ENCODE measurements at places on chromosomes 11 and 22.

DNA sequence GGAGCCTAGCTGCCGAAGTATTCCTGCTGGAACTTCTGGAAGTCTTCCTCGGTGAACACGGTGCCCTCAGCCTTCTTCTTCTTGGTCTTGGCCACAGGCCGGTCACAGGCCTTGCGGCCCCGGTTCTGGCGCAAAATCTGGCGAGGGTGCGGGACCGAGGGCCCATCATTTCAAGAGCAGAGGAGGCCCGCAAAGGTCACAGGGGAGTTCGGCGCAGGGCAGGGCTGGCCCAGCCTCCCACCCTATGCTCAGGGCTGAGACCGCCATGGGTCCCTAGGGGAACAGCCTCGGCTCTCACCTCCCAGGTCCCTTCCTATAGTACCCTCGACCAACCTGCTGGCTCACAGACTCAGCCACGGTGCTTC, 3.1 kb downstream of the RPS19BP1 start:
- no peak for DNase-seq

DNA sequence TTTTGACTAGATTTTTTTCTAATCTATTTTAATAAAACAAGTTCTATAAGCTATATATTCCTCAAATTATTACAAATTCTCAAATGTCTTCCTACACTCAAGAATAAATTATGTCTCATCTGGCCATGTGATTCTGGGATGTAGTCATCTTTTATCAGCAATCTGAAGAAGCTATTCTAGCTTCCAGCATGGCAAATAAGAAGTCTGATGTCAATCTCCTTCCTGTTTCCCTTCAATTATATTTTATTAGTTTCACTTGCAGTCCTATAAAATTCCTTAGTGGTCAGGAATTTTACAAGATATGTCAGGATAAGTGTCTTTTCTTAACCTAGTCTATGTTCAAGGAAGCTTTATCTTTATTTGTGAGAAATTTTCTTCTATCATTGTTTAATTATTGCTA, 10.4 kb upstream of the ANO3 start:
- no peak for DNase-seq

DNA sequence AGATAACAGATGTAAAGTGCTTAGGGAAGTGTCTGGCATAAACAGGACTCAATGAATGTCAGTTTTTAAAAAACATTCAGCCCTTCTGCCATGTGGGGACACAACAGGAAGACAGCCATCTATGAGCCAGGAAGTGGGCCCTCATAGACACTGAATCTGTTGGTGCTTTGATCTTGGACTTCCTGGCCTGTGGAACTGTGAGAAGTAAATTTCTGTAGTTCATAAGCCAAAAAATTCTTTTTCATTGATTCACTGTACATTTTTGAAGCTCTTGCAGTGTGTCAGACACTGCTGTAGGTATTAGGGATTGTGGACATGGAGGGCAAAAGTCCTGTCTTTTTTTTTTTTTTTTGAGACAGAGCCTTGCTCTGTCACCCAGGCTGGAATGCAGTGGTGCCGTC, 188.6 kb downstream of the HIPK3 start:
- DNase-seq = no peak

GRCh38 chr11:45860764-45861510, 13.7 kb downstream of the CRY2 start:
- no peak for DNase-seq

DNA sequence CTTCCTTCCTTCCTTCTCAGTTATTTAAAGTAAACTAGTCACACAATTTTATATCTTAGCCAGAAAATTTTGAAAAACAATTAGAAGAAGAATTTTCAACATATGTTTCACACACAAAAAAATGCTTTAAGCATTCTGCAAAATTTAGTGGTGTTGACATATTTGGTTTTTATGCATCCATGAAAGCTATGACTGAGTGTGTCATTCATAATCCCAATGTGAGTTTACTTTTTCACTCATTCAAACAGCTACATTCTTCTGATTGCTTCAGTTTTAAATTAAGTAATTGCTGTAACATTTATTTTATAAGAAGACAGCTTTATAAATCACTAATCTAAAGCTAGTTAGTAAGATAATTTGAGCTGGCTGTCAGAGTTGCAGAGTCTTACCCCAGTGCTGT, 453.5 kb downstream of the LRRC4C start:
- DNase-seq = no peak

DNA sequence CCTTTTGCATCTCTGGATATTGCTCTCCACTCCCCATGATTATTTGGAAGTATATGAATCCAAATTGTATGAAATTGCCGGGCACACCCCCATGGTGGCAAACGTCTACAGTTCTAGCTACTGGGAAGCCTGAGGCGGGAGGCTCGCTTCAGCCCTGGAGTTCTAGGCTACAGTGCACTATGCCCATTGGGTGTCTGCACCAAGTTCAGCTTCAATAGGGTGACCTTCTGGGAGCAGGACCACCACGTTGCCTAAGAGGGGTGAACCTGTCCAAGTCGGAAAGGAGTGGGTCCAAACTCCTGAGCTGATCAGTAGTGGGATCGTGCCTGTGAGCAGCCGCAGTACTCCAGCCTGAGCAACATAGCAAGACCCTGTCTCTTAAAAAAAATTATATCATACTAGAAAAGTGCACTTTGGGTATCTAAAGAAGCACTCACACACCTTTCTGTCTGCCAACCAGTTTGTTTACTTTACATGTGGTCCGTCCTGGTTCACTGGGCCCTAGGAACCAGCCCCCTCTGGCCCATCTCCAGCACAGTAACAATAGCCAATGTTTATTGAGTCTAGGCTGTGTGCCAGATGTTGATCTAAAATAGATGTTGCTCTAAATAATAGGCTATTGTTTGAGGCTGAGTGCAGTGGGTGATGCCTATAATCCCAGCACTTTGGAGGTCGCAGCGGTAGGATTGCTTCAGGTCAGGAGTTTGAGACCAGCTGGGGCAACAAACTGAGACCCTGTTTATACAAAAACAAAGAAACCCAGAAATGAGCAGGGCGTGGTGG, 16.4 kb upstream of the KAT5 start:
- DNase-seq = no peak

DNA sequence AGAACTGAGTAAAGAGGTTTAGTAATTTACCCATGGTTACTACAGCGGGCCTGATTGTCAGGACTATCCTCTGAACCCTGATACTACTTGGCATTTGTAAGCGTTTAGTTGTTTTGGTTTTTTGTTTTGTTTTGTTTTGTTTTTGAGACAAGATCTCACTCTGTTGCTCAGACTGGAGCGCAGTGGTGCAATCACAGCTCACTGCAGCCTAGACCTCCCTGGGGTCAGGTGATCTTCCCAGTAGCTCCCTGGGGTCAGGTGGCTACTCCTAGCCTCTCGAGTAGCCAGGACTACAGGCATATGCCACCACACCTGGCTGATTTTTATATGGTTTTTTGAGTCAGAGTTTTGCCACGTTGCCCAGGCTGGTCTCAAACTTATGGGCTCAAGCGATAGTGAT, 118.6 kb downstream of the WNT11 start:
- DNase-seq = no peak

DNA sequence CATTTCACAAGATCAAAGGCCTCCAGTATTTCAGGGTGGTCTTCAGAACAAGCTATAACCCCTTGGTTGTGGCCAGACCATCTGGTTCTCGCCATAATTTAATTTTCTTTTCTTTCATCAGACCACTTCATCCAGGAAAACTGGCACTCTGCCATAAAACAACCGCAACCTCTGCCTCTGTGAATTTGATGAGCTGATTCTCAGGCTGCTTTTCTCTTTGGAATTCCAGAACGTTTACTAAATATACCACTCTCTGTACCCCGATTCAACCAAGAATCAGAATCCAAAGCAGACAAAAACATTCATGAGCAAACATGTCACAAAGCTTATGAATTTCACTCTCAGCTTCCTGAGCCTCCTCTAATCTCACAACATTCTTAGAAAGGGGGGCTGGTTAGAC, 331.8 kb upstream of the SYN3 start:
- no peak for DNase-seq

GRCh38 chr11:94604482-94604881, 37.3 kb downstream of the PIWIL4 start:
- no peak for DNase-seq

- no peak for DNase-seq
Observed at GRCh38 chr22:48973694-48974041, 854.0 kb downstream of the BRD1 start.

DNA sequence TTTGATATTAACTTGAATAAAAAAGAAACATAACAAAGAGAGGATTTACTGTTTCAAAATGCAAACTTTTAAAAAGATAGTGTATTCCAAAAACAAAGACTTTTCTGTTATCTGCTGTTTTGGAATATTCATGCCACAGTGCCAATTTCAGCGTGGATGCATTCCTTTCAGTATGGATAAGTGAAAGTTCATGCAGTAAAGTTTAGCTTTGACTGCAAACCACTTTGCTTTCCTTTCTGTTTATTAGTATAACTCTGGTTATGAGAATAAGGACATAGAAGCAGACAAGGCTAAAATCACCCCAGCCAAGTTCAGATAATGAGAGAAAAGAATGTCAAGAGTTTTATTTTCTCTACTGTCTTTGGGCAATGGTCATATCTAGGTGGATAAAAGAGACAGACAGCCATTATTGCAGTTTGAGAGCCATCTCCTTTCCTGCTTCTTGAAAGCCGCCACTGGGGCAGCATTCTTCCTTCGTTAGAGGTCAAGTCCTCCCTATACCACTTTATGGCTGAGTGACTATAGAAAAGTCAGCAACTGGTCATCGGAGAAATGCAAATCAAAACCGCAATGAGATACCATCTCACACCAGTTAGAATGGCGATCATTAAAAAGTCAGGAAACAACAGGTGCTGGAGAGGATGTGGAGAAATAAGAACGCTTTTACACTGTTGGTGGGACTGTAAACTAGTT, 82.4 kb upstream of the BLID start:
- DNase-seq = no peak

GRCh38 chr22:18152519-18152918, 2.5 kb downstream of the USP18 start:
- DNase-seq = no peak

GRCh38 chr11:76702336-76703128, 32.0 kb upstream of the LRRC32 start:
- DNase-seq = no peak

GRCh38 chr11:76141901-76142588, 64.3 kb downstream of the WNT11 start:
- DNase-seq = no peak

DNA sequence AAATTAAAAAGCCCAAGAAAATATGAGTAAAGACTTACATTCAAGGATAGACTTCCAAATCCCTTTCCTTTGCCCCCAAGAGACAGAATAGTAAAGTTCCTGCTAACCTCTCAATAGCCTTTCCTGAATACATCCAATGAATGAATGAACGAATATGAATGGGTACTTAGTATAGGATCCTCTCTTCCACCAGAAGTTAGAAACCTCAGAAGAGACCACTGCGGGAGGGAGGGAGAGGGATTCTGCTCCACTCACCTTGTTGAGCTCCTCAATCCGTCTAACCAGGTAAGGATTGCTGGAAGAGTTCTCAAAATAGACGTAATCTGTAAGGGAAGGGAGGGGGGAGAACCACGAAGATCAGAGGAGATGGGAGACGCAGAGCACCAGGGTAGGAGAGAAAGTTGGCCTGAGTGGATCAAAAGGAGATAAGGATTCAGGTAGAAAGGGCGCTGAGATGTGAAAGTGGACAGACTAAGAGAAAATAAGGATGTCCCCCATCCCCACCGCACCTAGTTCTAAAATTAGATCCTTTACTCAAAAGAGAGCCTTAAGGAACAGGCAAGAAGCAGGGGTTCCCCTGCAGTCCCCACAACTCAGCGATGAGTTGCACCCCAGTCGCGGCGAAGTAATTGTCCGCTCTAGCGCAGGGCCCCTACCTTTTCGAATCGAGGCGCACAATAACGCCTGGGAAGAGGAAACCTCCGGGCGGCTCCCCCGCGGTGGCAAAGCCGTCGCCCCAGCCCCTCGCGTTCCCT, 1.1 kb downstream of the MTA2 start:
- no peak for DNase-seq

DNA sequence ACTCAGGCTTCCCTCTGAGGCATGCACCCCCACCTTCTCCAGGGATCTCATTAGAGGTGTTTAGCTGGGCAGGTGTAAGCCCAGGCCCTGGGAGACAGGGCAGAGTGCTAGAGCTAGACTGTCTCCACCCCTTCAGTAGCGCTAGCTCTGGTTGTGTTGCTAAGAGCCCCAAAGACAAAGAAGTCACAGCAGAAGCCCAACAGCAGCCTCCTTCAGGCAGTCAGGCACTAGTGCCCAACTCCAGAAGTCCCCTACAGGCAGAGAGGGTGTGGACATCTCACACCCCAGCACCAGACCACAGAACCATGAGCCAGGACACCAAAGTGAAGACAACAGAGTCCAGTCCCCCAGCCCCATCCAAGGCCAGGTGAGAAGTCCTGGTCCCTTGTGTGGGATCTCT, at the start of gene CNGA4:
TSS of gene CNGA4 (plus strand) at position 188 of the 400 bp plus-strand sequence. CDS start at position 306, 118 bp downstream.
- DNase-seq = no peak

- no peak for DNase-seq
Observed at GRCh38 chr11:112871909-112872500, 89.2 kb upstream of the NCAM1 start.

DNA sequence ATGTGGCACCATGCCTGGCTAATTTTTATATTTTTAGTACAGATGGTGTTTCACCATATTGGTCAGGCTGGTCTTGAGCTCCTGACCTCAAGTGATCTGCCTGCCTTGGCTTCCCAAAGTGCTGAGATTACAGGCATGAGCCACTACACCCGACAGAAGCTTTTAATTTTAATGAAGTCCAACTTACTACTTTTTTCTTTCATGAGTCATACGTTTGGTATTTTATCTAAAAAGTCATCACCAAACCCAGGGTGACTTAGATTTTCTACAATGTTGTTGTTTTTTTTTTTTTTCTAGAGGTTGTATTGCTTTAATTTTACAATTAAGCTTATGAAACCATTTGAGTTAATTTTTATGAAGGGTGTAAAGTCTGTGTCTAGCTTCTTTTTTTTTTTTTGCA, 34.9 kb downstream of the JRKL start:
- DNase-seq = no peak

DNA sequence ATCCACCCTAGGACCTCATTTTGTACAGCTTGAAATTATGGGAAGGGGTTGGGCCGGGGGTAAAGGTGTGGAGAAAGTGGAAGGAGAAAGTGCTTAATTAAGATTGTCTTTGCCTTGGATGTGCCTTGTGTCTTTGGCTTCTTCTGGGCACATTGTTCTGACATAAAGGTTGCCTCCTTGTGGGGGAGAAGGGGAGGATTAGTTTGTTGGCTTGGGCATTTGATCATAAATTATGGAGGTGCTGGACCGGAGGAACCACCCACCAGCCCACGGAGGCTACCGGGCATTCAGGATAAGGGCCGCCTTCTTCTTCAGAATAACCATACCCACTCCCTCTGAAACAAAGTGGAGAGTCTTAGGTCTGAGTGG, 1.3 kb downstream of the PAFAH1B2 start:
- DNase-seq = no peak

GRCh38 chr11:87421422-87421821, 383.7 kb downstream of the TMEM135 start:
- no peak for DNase-seq

DNA sequence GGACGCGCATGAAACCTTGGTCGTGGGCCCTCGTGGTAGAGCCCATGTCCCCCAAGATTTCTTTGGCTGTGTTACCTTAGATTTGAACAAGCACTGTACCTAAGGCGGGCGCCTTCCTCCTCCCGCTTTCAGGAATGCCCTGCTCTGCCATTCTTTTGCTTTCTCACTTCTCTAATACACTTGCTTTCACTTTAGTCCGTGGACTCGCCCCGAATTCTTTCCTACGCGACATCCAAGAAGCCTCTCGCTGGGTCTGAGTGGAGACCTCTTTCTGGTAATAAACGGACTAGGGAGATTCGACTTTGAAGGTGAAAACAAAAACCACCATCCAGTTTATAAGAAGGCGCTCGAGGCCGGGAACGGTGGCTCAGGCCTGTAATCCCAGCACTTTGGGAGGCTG, 1.2 kb upstream of the NUP50 start:
- DNase-seq = no peak
